NCI-H2227 treated with DMSO at 0.1 percent for 48 hours (cell line): ENCODE measurements at places on chromosomes 12 and 14.
A peak's percentile ranks its signal among the peaks of the same experiment; 100 is the strongest.

DNA sequence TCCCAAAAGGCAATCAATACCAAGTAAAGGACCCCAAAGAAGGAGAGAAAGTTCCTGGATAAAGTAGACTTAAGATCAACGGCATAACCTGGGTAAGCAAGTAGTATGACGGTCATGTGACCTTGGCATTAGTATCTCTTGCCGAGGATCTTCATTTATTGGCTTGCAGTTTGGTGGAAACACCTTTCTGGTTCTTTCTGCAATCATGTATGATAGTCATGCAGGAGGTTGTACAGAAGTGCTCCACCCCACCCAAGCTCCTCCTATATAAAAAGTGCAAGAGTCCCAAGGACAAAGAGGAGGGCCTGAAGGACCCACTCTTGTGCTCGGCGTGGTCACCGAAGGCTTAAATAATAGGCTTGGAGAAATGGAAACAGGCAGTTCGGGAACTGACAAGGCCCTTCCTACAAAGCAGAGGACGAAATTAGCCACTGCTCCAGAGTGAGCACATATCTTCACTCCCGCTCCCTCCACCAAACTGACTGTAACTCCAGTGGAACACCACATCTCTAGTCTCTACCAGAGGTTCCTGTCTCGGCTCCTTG, 750 bp downstream of the CS start:
- peak; percentile 23 for DNase-seq

GRCh38 chr14:93970585-93970964, 5.8 kb downstream of the ASB2 start:
- no peak for DNase-seq

DNA sequence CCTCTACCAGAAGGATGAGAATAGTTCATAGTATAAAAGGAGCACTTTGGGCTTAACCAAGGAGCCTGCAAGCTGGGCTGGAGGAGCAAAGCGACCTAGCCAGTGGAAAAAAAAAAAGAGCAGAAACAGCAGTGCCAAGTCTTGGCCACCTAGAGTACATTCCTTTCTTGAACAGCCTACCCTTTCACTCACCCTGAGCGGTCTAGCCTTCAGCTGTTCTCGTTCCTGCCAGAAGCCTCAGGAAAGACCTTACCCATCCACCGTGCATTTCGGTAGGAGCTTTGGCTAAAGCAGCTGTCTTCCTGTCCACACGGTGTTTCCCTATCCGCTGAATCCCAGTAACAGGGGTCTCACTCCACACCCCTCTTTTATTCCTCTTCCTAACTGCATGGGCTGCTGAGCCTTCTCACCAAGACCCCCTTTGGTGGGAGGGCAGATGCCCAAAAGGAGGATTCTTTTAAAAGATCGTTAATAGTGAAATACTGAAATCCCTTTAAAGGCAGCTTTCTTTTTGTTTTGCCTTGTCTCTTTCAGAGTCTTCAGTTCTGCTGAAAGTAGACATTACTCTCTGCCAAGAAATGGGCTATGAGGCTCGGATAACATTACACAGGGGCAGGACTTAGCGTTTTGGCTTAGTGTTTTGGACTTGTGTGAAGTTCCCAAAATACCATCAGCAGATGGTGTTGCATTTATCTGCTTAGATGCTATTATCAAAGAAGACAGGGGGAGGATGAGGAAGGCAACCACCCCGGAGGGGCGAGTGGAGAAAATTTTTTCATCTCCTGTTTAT, 88.5 kb upstream of the METAP2 start:
- DNase-seq, result no peak

GRCh38 chr14:96602186-96602585, 100.0 kb downstream of the PAPOLA start:
- DNase-seq, result no peak

DNA sequence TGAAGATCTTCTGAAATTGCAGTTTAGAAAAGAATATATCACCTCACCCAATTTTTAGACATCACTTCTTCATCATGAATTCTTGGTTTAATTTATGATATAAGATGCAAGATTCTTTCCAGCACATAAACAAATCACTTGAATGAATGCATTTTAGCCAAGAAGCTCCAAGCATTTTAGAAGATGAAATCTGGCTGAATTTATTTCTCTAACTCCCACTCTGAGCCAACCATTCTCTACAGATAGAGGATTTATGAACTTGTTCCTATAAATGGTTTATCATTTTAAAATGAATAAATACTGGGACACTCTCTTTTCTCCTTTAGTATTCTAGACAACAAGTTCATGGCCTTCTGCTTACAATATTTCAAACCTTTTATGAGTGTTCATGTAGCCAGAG, 71.7 kb downstream of the GRIP1 start:
- no peak for DNase-seq

DNA sequence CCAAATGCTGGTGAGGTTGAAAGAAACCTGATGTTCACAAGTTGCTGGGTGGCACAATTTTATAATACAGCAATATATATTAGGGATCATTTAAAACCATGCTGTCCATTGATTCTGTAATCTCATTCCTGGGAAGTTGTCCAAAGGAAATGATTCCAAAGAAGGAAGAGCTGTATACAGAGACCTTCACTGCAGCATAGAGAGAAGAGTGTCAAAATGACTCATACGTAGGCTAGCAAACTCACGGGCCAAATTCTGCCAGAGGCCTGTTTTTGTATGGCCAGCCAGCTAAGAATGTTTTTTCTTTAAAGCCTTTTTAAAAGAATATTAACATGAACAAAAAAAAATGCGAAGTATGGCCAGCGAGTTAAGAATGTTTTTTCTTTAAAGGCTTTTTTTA, 69.2 kb upstream of the MED13L start:
- no peak for DNase-seq

DNA sequence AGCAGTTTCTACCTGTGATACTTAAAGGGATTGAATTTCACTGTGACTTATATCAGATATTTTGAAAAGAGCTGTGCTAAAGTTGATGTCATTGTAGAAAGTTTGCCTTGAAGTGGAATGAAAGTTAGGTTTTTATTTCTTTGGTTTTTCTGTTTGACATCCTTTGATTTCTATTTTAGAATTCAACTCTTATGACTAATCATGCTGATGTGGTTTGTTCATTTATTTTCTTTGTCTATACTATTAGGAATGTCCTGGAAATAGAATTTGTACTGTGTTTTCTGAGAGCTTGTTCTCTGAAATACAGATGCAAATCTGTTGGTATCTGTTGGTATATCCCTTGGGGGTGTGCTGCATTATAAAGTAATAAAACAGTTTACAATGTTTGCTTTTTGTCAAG, 3.3 kb downstream of the CNOT2 start:
- no peak for DNase-seq

GRCh38 chr12:113358381-113359132, at the start of gene PLBD2:
TSS of gene PLBD2 (plus strand) at chr12:113358587. CDS start at chr12:113358601, 14 bp downstream.
- peak; percentile 84 for DNase-seq

DNA sequence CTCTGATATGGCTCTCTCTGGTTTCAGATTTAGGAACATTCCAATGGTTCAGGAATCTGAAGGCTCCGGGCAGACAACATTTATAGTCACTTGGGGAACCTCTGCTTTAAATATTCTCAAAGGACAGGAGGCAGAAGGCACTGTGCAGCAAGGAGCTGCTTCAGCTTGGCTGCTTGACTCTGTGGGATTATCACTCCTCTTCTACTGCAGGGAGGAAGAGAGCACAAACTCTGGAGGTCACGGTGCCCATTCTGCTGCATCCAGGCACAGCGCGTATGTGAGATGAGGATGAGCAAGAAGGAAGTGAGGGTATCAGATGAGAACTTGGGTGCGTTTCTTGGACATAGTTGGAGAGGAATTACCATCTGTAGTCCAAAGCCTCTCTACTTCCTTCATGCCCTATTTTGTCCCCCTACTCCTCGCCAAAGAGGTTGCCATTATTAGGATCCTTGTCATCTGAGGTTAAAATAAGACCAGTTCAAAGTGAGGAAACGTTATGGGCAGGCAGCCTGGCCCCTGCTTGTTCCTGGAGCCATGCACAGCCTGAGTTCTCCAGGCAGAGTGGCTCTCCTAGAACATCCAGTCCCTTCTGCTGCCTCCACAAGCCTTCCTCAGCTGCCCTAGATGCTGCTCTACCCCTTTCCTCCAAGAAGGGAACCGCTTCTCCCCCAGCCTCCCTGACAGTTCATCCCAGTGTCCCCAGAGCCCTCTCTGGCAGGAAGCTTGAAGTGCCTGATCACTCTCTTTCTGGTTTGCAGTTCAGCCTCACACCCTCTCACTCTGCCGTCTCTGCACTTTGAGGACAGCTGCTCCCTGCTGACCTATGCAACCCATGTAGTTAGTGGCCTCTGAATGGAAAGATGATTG, 12.5 kb downstream of the FGF6 start:
- peak; percentile 39 for DNase-seq

GRCh38 chr12:76402259-76402658, 54.0 kb upstream of the BBS10 start:
- DNase-seq, result no peak

GRCh38 chr12:29750131-29750927, 33.4 kb downstream of the TMTC1 start:
- no peak for DNase-seq

DNA sequence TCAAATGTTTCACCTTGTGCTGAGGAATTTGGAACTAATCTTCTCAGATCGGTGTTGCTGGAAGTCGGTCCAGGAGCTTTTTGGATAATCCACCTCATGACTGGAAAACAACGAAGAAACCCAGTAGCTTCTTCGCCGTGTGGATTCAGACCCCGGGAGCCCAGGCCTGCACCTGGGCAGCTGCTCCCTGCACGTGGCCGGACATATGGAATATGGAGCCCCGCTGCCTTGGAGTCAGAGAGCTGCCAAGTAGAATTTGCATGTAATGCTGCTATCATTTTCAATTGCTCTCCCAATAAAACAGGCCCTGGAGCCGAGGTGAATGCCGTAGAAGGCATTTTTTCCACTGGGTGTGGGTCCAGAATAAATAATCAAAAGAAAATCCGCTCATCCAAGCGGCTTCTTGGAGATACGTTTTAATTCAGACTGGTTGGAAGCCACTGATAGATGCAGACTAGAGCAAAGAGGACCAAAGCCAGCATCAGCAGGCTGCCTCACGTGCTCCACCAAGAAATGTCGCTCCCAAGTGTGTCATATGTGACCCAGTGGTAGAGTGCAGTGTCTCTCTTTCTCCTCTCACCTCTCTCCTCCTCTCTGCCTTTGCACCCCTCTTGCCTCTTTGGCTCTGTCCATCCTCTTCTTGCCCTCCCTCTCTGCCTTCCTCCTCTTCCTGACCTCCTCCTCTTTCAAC, 115.3 kb downstream of the ZNF664 start:
- no peak for DNase-seq

GRCh38 chr12:124363353-124363965, 68.6 kb downstream of the RFLNA start:
- DNase-seq, result no peak

DNA sequence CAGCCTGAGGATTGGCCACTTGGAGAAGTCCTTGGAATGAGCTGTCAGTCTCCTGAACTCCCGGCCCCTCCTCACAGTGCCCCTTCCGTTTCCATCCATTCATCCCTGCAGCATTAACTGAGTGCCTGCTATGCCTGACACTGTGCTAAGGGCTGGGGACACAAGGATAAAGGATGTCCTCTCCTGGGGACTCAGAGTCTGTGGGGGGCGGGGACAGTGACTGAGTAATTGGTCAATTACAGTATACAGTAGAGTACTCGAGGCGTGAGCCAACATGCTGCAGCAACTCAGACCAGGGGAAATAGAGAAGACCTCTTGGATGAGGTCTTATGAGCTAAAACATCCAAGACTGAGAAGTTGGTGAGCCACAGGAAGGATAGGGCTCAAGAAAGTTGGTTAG, 43.4 kb upstream of the PWP1 start:
- peak; percentile 59 for DNase-seq

DNA sequence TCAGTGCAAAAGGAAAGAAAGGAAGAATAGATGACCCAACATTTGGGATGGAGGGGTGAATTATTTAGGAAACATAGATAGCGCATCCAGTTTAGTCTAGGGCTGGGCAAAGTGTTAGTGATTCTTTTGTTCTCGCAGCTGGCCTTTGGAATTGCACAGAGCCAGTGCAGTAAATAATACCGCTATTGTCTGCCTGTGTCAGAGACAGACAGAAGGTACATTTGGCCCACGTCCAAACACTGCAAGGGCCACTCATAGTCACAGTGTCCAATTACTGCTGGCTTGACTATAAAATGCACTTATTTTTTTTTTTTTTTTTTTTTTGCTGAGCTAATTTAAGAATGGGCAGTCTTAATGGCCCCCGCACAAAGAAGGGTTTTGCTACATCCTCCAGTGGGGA, 638.6 kb downstream of the BCL11B start:
- no peak for DNase-seq

DNA sequence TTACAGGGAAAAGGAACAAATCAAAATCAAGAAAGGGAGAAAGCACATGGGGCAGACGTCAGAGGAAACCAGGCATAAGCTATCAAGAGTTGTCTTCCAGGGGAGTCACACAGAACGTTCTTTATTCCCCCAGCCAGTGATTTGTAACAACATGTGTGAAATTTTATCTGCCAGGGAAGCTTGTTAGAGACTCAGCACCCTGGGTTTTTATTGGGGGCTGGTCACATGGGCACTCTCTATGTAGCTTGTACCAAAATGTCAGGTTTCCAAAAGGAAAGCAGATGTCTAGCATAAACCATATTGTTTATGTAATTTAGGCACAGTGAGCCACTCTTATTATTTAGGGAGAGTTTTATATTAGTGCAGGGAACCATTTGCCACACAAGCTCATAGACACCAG, 440.4 kb upstream of the DCN start:
- DNase-seq, result no peak

DNA sequence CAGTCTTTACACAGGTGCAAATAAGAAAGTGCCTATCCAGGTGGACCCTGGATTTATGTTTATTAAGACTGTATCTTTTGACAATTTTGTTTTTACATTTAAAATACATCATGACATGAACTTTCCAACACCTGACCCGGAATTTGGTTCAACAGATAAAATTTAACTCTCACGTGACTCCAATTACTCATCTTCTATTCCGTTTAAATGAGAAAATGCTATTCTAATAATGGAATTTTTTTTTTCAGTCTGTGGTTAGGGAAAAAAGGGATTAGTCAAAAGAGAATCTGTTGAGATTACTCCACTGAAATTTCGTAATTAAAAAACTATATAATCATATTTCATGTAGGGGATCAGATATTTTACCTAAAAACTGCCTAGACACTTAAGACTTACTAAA, 11.1 kb downstream of the VPS37B start:
- DNase-seq, result no peak

DNA sequence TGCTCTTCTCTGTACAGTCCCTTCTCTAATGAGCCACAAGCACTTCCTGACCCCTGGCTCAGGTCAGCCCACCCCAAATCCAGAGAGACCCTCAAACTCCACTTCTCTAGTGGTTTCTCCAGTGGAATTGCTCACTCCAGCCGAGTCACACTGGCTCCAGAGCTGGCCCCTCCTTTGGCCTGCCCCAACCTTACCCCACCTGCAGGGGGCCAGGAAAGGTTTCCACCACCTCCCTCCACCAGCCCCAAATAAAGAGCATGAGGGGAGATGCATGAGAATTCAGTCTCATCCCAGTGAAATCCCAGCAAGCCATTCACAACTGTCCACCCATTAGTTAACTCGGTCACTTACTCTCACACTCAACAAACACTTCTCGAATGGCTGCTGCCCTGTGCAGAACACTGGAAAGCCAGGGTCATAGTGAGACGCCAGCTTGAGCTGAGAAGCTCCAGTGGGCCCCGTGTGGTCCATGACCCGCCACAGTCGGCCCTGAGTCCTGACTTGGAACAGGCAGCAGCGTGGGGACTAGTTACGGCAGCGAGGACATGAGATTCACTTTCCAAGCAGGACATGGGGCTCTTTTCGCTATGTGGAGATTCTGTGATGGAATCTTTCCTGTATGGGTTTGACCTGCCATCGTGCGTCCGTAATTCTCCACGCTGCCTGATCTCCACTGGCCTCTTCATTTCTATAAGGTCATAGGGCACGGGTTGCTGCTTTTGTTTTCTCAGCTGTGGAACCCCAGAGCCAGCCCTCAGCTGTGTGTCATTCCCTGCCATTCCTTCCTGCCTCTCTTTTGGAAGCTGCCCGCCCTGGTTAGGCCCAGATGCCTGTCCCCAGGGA, 44.2 kb downstream of the SLC6A12 start:
- DNase-seq, result no peak
